AG10803 (cell line): ENCODE measurements at places on chromosomes 7 and 10.

DNA sequence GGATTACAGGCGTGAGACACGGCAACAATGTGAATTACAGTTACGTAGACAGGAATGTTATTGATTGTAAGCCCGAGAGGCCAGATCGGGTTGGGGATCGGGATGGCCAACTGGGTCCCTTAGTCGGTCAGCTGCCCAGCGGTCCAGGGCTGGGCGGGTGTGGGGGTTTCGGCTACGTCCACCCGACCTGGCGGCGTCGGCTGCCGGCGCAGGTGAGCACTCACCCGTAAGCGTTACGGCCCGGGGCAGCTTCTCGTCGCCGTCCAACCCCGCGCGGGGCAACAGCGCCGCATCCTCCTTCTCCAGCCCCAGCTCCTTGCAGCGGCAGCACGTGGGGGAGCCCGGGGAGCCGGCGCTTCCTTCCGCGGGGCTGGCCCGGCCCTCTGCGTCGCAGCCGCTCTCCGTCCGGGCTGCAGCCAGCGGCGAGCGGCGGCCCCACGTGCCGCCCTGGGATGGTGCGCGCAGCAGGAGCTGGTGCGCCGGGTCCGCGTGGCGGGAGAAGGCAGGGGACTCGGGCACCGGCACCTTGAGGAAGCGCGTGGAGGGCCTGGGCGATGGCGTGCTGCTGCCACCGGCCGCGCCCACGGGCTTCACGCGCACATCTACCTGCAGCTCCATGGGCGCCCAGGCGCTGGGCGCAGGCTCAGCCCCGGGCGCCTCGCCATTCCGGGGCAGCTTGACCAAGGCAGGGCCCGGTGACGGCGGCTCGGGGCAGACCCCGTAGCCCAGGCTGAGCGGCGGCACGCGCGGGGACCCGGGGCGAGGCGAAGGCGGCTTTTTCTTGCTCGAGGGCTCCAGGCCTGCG, 609 bp downstream of the KLRG2 start:
- no peak for DNase-seq

DNA sequence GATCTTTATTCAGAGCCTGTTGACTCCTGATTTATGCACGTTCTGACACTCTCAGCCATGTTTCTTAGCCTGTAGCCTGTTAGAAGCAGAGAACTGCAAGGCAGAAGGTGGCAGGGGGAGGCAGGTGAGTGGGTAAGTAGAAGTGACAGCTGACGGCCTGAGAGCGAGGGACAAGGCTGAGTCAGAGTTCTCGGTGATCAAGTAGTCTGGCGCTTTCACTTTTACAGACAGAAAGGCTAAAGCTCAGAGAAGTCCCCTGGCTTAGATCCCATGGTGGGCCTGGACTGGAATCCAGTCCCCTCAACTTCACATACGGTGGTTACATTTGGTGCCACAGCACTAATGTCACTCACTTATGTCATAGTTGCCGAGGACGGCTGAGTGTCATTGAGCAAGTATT, 139.0 kb downstream of the TACC2 start:
- no peak for DNase-seq

GRCh38 chr10:129777687-129778086, 186.4 kb downstream of the EBF3 start:
- DNase-seq = no peak

DNA sequence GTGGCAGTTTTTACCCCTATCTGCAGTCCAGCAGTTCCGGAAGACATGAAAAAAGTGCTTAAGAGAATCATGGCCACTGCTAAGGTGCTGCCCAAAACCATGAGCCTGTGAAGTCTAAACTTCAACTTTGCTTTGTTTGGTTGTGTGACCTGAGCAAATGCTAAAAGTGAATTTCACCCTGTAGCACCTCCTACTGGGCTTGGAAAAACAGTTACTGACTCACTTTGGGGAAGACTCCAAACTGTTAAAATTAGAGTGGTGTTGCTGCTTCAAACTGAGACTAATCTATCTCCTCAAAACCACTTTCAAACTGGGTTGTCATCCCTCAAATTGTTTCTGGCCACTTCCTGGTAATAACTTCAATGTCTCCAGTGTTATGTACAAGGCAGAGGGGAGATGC, 21.3 kb downstream of the MKX start:
- DNase-seq = peak; percentile 60

GRCh38 chr7:92644406-92645113, 54.4 kb upstream of the FAM133B start:
- DNase-seq = peak; percentile 67

DNA sequence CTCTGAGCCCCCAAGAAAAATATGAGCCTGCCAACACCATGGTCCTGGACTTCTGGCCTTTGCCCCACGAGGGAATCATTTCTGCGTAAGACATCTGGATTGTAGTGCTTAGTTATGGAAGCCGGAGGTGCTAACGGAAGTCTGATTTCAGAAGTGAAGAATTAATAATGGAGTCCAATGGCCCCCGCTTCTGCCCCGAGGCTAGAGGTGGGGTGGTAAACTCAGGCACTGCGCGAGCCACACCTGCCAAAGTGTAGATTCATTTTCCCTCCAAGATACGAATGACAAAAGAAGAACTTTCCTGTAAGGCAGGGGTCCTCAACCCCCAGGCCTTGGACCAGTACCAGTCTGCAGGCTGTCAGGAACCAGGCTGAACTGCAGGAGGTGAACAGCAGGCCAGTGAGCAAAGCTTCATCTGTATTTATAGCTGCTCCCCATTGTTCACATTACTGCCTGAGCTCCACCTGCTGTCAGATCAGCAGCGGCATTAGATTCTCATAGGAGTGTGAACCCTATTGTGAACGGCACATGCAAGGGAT, 22.3 kb downstream of the CNPY1 start:
- no peak for DNase-seq

GRCh38 chr7:101377189-101377736, 14.6 kb downstream of the COL26A1 start:
- DNase-seq = no peak

DNA sequence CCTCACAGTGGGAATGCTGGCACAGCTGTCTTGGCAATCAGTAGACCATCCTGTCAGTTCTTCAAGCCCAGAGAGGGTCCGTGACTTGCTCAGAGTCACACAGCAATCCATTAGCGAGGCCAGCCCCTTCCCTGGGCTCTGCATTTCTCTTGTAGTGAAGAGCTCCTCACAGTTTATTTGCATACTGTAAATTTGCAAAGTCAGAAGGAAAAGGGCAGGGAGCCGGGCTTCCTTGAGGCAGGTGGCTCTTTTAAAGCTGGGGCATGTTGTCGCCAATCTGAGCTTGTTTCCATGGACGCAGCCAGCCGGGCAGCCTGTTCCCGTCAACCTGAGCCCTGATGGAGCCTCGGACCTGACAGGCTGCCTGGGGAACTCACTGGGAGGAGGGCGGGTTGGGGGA, 123.4 kb downstream of the CUX1 start:
- no peak for DNase-seq

DNA sequence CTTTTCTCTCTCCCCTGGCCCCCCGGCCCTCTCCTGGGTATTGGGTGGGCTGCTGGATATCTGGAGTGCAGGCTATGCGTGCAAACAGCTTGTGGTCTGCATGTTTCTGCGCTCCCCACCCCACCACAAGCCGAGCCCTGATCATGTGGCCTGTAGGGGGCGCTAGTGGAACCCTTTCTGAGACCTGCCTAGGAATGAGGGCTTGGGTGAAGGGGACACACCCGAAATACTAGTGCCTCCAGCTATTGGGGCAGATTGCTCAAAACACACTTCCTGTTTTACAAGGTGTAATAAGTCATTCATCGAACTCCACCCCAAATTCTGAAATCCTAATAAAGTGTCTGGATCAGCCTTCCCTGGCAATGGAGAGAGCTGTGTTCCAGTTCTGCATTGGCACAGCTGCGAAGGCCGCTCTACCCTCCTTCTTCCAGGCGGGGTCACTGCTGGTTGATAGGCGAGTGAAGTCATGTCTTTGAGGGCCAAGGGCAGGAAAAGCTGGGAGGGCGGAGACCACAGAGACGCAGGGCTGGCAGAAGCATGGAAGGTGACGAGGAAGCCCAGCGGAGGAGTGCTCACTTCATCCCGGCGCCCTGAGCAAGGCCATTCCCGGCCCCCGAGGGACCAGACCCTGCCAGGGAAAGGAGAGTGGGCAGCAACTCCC, 19.8 kb upstream of the PRRT4 start:
- DNase-seq = no peak

DNA sequence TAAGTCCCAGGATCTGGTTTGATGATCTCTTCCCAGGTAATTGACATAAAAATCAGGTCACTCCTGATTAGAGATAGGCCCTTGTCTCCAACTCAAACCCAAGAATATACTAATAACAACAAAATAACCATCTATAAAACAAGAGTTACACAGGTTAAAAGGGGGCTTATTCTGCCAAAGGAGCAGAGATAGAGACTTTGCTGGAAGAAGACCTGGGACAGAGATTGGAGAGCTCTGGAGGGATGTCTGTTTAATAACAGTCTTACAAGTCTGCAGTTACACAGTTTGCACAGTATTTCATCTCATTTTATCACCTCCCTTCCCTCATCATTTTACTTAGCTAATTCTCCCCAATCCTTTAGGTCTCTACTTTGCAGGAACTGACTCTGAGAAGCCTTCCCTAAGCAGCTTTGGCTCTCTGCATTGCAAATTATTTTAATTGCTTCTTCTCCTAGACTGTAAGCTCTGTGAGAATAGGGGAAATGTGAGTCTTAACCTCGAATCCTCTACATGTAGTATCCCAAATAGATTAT, 3.7 kb upstream of the ZNF438 start:
- no peak for DNase-seq

GRCh38 chr7:81210137-81211064, 291.6 kb upstream of the SEMA3C start:
- DNase-seq = peak; percentile 57

DNA sequence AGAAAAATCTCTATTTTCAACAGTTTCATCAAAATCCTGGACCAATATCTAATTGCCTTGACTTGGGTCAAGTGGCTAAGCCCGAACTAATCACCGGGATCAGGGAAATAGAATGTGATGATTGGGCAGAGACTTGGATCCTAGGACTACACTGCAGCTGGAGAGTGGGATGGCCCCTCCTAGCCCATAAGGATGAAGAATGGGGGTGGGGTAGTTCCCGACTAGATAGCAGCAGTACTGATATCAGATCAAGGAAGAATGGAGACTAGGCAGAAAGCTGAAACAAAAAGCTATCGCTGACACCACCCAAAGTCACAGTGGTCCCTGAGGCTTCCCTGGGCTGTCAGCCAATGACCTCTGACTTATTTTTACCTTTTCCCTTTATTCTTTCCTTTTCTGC, 160.4 kb upstream of the PHYHIPL start:
- no peak for DNase-seq

DNA sequence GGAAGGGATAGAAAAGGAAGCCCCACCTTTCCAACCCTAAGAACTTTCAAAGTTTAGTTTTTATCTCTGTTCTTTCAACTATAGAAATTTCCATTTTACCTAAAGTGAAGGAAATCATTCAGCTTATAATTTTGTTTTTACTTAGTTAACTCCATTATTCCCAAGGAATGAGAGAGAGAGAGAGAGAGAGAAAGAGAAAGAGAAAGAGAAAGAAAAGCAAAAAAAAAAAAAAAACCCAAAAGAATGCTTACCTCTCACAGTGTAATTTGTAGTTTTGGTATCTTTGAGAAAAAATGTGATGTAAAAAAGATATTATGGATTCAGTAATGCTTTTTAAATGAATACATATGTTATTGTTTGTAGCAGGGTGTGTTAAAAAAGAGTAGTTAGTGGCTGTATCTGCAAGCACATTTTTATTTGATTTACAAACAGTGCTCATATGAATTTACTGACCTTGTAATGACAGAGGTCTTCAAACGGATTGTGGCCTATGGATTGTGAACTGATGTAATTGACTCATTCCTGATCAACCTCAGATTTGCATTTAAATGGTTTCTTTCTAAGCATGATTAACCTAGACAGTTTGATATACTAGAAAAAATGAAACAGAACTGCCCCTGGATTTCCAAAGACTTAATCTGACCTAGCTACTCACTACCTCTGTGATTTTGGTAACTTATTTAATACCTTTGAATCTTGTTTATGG, 64.9 kb downstream of the LCOR start:
- peak; percentile 15 for DNase-seq

- DNase-seq = no peak
Measured at GRCh38 chr10:27618036-27618615, 114.0 kb downstream of the RAB18 start.

DNA sequence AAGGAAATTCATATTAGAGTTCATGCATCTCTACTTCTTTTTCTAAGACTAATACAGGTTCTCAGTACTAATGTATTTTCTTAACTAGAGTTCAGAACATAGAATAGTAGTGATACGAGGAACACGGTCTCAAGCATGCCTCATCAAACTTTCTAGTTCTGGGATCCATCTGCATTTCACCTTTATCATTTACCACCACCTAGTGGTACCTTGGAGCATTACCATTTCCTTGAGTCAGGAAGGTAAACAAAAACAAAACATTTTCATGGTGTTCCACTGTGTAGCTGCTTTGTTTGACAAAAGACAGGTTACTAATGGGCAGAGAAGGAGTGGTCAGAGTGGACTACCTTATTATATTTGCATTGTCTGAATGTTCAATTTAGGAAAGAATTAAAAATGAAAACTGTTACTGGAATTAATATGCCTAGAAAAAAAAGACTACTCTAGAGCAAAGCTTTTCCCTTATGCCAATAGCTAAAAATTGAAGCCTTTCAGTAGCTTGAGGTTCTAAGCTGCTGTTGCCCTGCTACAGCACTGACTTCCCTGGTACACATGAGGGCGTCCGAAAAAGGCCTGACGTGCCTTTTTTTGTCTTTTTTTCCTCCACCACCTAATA, 44.5 kb downstream of the STARD3NL start:
- peak; percentile 62 for DNase-seq

- DNase-seq = peak; percentile 87
Measured at GRCh38 chr10:52541006-52541473, 227.0 kb downstream of the DKK1 start.

- DNase-seq = no peak
Measured at GRCh38 chr10:22437620-22438588, 92.6 kb downstream of the SPAG6 start.

DNA sequence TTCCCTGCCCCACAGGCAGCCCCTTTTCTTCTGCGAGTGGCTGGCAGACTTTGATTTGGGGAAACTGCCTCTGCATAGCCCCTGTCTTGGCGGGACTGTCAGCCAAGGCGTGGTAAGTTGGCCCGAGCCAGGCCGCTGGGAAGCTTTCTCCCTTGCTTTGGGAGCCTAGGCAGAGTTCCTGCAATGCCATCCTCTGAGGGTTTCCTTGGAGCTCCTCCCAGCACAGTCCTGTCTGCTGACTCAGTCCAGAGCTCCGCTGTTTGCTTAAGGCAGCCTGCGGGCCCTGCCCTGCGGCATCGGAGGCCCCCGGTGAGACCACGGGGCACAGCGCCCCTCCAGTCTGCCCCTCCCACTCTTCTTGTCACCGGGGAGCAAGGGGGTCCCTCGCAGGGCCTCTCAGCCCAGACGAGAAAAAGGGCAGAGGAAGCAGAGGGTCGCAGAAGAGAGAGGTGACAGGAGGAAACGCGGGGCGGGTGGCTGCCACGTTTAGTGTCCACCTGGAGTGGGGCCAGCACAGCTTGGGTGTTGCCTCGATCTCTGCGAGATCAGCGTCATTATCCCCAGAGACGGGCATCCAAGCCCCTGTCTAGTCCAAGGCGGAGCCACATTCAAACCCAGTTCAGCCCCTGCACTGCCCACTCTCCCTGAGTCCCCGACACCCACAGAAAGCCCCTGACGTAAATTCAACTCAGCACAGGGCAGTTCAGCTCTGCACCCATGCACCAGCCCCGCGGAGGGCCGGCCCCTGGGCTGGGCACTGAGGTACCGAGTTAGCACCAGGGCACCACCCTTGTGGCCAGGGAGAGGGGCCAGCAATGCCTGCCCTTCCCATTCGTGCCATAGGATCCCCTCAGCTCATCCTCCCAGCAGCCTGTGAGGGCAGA, 59.0 kb upstream of the CHST15 start:
- peak; percentile 85 for DNase-seq
